ENCODE measurements at places on chromosomes 11 and 22.

DNA sequence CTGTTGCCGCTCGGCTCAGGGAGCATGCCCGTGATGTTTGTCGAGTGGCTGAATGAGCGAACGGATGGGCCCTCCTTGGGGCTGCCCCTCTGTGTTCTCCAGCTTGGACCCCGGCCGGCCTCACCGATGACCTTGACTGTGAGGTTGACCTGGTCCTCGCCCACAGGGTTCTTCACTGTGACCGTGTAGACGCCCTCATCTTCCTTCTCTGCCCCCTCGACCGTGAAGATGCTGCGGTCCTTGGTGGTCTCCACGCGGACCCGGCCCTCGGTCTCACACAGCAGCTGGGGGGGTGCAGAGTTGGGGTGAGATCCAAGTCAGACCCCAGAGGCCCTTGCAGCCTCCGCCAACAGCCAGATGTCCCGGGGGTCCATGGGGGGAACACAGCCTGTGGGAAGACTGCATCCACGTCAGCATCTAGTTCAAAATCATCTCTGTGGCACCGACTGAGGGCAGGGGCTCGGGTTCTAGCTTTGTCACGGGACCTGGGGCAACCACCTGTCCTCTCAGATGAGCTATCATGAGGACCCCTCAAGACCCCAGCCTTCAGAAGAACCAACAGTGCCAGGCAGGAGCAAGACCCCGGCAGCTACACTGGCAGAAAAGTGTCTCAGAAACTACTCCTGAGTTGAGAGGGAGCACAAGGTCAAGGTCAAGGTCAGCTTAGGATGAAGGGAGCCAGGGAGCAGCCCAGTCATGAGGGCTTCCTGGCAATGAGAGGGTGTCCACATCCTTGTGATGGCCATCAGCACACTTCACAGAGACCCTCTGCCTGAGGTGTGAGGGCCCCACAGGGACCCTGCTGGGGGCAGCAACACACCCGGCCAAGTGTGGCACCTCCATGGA, 13.9 kb downstream of the MYBPC3 start:
- DNase-seq: no peak

DNA sequence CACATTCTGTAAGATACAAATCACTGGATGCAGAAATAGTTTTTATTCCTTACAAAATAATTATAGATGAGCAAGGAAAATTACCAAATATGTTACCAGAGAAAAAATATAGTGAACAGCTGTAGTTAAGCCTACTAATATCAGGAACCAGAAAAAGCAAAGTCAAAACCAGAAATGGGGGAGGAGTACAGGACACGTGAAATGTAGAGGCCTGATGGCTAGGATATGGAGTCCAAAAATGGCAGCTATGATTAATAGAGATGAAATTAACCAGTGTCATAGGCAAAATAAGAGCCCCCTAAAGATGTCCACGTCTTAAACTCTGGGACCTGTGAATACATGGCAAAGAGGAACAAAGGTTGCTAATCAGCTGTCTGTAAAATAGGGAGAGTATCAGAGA, 34.1 kb downstream of the MRE11 start:
- no peak for DNase-seq

DNA sequence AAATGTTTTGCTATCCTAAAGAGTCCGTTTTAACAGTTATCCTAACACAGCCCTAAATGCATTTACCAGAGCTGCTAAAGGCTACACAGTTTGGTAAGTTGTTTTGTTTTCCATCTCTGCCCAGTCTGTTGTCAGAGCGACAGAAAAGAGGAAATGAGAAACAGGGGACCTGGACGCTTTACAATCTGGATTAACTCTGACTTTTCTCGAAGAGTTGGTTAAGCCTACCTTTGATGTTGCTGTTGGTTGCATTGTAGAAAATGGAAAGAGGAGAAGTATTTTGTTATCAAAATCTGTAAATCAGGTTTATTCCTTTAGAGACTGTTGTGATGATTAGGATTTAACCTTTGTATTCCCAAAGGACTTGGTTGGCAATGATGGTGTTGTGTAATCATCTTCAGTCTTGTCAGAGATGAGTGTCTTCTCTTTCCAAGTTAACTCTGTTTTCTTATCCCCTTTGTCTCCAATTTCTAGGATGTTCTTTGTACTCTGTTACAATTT, 481 bp downstream of the ANGPTL5 start:
- DNase-seq: no peak

DNA sequence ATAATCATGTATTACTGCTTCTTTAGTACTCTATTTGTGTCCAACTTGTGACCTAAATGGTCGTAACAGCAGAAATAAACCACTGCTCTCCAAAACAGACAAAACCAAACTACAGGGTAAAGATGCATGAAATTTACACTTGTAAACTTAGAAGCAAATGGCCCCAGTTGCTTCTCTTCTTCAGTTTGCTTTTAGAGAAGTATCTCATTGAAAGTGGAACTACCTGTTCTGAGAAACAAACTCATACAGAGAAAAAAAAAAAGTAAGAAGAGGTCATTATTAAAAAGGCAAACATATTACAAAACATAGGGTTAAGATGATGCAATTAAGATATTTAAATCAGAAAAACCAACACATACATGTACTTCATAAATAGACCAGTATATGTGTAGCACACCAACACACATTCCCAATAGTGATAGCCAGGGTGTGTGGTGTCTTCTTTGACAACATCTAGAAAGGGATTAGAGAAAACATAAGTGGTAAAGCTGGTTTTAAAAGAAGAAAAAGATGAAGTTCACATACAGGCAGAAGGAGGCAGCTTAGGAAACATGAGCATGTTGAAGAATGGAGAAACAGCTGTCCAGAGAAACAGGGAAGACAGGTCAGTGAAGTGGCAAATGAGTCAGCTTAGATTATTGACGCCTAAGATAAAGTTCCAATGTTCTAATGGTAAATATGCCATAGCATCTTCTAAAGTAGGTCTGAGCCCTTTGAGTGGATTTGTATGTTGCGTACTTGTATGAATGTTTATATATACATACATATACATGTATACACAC, 844.7 kb upstream of the CCDC90B start:
- no peak for DNase-seq

- no peak for DNase-seq
Observed at GRCh38 chr11:75593286-75593915, 31.3 kb downstream of the SERPINH1 start.

DNA sequence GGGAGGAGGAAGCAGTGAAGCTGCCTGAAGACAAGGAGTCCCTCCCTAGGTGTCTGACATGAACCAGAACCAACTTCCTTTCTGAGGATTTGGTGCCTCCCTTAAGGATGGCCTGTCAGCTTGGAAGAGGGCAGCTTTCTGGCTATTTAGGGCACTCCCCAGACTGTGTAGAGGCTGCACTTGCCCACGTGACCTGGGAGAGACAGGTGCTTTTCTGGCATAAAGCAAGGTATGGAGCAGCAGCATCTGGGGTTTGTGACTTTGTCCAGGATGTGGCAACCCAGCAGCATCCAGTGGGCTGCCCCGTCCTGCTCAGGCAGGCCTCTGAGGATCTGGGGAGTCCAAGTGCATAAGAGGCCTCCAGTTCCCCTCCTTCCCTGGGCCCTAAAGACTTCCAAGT, 42.0 kb upstream of the TLCD5 start:
- no peak for DNase-seq

- no peak for DNase-seq
Observed at GRCh38 chr11:98411777-98412176, 609.0 kb upstream of the CNTN5 start.

GRCh38 chr11:117305145-117305544, 10.9 kb downstream of the BACE1 start:
- DNase-seq: no peak

DNA sequence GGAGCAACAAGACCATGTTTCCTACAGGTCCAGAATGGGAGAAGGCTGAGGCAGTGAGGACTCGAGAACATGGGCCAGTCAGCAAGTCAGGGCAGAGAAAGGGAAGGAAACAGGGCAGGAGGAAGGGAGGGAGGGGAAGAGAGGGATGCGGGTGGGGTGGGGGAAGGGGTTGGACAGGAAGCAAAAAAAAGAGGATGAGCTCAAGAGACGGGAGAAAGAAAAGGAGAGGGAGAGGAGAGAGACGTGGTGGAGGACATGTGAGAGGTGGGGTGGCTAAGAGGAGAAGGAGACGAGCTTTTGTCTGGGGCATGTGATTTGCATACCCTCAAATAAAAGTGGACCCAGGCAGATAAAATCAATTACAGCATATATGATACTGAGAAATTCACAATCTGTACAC, 389.5 kb upstream of the B3GAT1 start:
- no peak for DNase-seq
